ENCODE measurements at places on chromosomes 16 and 17.
A peak's percentile ranks its signal among the peaks of the same experiment; 100 is the strongest.

- DNase-seq: peak; percentile 48
These were observed 27.8 kb upstream of the GHDC start for GRCh38 chr17:42221886-42222745.

DNA sequence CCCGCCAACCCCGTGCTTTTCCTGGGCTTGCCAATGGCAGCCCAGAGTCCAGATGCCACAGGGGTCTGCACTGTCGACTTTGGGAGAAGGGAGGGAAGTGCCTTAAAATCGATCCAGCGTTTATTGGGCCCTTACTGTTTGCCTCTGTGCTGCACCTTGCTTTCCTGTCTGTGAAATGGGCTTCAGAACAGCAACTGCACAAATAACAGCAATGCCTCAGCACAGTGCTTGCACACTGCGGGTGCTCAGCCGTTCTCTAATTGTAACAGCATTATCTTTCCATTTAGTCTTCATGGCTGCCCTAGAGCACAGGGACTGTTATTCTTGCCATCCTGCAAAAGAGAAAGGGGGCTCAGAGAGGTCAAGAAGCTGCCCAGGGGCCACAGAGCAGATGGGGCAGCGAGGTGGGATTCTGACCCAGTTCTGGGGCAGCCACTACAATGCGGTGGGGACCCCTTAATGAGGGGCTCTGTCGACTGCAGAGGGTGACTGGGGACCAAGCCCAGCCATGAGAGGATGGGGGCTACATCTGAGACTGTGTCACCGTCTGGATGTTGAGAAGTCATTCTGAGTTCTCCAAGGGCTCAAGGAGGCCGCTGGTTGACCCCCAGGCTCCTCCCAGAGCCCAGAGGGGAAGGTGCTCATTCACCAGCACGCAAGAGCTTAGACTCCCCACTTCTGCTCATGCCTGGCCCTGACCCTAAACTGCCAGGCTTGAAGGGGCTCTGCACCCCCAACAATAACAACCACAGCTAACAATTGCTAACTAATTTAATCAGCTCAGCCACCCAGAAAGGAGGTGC lies 9.4 kb upstream of the FOXF1 start:
- DNase-seq: no peak

GRCh38 chr17:16383216-16383615 lies 2.3 kb downstream of the UBB start:
- no peak for DNase-seq

- DNase-seq: peak; percentile 7
These were observed 3.2 kb downstream of the ARHGAP27 start for GRCh38 chr17:45429339-45430005.

- peak; percentile 52 for DNase-seq
These were observed 144.5 kb downstream of the TMEM132E start for GRCh38 chr17:34723875-34724274.

GRCh38 chr16:84498223-84498610 lies 6.2 kb downstream of the MEAK7 start:
- DNase-seq: no peak

- peak; percentile 41 for DNase-seq
These were observed 12.0 kb downstream of the TBC1D24 start for GRCh38 chr16:2486645-2487516.

- DNase-seq: peak; percentile 82
These were observed 59.5 kb upstream of the GSE1 start for GRCh38 chr16:85553436-85554113.

DNA sequence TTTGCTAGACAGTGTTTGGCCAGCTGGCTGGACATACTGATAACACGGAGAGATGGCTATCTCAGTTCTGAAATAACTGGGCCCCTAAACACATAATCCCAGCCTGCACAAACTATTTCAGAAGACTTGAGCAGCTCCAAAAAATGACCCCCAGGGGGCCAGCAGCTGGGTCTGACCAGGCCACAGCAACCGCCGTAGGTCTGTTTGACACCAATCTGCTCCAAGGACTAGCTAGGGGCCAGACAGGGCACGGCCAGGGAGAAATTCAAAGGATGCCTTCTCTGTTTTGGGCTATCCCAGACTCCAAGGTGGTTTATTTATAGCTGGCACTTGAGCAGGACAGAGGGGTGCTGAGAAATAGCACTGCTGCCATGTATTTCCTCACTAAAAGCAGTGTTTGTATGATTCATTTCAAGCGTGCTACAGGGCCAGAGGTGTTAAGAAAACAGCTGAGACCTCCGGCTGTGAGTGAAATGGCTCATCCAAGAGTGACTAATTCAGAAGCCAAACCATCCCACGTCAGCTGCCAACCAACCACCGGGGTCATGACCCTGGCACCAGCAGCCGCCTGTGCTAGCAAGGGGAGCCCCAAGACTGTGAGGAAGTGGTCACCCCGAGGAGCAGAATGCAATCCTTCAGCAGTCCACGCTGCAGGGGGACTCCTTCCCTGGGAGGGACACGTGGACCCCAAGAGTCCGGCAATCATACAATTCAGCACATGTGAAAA lies 5.7 kb downstream of the GGA2 start:
- DNase-seq: no peak

DNA sequence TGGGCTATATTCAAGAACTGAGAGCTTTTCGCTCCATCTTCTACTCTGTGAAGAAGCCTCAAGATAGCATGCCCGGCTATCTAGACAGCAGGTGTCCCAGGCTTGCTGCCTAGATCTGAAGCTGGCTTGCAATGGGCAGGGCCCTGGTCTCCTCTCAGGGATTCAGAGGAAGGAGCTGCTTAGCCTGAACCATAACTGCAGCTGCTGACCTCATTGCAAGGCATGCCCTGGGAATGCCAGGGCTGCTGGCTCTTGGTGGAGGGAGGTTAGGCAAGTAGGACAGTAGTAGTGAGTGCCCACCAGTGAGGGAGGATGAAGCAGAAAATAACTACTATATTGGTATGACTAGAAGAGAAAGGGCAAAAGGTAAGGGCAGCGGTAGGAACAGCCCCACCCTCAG lies 21.3 kb upstream of the SLC35B1 start:
- DNase-seq: no peak

DNA sequence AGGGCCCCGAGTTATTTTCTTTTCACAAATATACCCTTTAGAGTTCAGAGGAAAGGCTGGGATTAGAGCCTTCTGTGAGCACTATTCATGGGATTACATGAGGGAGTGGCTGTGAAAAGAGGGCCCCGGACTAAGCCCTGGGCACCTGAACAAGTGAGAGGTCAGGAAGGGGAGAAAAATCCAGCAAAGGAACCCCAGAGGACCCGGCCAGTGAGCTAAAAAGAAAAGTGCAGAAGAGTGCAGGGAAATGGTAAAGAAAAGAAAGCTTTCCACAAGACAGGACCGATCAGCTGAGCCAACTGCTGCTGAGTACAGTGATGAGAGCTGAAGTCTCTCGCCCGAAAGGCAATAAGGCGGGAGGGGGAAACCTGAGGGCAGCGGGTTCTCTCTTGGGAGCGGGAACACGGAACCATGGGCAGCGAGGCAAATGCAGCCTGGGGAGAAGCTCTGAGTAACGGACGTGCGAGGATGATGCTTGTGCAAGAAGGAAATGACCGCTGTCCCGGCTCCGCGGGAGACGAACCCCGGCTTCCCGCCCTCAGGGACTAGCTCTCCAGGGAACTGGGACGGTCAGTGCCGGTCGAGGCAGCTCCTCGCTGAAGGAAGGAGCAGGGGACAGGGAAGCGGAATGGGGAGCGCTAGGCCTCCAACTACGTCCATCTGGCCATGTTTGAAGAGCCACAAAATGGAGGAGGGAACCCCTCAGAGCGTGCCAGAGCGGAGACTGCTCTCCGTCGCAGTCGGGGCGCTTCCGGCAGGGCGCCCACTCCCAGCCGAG lies 665 bp upstream of the ALDH3A2 start:
- DNase-seq: peak; percentile 78

- DNase-seq: no peak
These were observed 45.0 kb downstream of the SCNN1G start for GRCh38 chr16:23227529-23227928.

- DNase-seq: peak; percentile 9
These were observed 596 bp downstream of the MSL1 start for GRCh38 chr17:40122136-40122998.

DNA sequence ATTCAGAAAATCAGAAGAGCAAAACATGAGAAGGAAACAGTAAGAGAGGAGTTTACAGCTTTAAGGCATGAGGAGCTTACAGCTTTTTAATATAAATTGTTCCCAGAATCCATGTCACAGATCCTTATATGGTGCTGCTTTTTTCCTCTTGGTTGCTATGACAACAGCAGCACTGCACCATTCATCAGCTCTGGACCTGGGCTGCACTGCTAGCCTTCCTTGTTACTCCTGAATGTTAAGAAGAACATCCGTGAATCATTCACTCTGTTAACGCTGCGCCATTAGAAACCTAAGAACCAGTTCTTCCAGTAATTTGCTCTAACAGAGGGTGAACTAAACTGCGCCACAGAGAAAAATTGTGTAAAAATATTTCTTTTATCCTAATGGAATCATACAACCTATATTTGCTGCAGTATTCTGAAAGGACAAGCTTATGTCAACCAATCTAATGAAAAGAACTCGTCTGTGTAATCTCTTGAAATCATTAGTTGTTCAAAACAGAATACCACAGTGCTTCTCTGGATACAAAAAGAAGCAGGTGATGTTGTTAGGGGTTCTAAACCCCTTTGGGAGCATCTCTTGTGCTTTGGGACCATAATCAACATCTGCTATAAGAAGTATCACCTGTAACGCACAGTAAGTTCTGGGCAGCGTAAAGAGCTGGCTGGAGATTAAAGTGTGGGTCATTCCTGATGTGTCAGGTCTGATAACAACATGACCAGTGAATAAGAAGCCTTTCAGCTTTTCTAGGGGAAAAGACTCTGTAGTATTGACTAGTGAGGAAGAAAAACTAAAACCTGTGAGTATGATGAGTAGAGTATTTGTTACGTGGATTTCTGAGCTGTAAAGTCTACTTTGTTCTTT lies 151.2 kb downstream of the TANC2 start:
- no peak for DNase-seq

- no peak for DNase-seq
These were observed 18.6 kb upstream of the MNT start for GRCh38 chr17:2419486-2419885.

DNA sequence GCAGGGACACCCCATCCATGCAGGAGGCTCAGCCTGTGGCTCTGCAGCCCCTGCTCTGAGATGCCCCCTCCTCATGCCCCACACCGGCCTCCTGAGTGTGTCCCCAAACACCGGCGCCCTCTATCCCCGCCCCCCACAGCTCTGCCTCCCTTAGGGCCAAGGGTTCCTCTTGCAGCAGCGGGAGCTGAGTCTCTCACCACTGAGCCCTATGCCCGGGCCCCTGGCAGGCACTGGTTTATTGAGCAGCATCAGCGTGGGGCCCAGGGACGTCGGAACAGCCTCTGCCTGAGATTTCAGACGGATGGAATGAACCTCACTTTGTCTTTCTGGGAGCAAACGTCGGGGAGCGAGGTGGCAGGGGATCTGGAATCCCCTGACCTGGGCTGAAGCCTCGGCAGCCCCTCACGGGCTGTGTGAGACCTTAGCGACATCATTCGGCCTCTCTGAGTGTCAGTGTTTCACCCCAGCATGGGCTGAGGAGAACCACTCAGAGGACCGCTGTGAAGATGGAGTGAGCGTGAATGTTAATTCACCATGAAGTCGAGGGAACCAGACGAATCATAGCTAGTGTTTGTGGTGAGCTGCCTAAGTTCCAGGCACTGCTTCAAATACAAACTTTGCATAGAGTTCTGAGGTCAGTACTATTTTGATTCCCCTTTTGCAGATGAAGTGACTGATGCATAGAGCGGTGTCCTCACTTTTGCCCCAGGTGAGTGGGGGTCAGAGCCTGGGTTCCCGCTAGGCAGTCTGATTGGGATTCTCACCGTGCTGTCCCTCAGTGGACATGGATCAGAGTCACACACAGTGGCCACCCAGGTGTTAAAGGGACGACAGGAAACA lies 5.3 kb upstream of the C16orf74 start:
- DNase-seq: no peak

GRCh38 chr17:8884336-8884990 lies 17.0 kb upstream of the PIK3R6 start:
- no peak for DNase-seq

DNA sequence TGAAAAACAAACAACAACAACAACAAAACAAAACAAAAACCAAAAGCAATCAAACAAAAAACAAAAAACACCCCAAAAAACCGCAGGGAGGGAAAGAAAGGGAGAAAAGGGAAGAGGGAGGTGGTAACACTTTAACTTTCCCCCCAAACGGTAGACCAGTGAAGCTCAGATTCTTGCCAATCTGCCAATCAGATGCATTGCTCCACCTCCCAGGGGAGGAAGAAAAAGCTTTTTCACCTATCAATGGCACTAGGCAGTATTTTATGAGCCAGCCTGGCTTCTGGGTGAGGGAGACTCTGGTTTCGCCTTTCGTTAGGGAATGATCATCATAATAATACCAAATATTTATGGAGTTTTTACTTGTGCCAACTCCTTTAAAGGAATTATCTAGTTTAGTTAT lies 94.1 kb downstream of the GPR139 start:
- DNase-seq: no peak

- peak; percentile 16 for DNase-seq
These were observed 1.4 kb downstream of the LIG3 start for GRCh38 chr17:34981538-34982241.

GRCh38 chr16:70598937-70599503 lies 47.3 kb upstream of the IL34 start:
- no peak for DNase-seq

- DNase-seq: no peak
These were observed 118.2 kb upstream of the SMURF2 start for GRCh38 chr17:64780096-64781013.

DNA sequence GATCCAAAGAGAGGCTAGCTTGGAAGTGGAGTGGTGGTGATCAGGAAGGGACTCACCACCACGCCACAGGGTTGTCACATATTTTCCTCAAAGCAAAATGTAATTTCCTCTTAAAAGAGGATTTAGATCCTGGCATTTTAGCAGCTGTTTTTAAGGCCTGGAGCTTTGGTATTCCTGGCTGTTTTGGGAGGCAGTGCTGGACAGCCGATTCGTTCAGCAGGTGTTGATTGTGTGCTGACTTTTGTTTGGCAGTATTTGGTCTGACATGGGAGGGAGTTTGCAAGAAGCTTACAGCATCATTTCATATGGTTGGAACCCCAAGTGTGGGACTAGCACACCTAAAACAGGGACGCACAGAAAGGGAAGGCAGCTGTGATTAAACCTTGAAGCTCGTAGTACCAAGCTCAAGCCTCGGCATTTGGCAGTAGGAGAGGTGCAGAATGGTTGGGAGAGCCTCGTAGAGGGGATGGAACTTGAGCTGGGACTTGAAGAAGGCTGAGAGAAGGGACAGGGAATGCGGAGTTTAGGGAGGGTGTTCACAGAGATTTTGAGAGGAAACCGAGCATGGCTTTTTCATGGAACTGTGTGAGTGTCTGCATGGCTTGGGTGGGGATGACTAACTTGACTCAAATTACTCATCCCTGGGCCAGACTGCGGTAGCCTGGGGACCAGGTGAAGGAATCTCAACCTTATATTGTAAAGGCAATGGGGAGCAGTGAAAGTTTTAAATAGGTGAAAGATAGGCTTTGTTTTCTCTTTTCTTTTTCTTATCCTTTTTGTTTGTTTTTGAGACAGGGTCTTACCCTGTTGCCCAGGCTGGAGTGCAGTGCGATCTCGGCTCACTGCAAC lies 52.3 kb downstream of the RPTOR start:
- DNase-seq: no peak

DNA sequence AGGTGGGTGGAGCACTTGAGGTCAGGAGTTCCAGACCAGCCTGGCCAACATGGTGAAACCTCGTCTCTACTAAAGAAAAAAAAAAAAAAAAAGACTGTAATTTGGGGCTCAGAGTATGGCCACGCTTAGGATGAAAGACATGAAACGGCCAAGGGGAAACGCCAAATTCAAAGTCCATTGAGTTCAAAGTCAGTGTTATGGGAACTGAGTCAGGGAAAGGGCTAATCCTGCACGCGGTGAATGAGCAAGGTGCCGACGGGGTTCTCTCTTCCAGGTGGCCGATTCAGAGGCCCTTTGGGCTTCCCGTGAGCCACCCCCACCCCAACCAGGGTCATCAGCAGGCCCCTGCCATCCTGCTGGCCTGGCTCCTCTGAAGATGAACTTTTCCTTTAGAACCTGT lies 7.5 kb upstream of the OSGIN1 start:
- no peak for DNase-seq

Data from NCI-H1092 treated with DMSO at 0.1 percent for 48 hours (cell line).